Activated T-helper 9 cell treated with anti-CD3 and anti-CD28 coated beads, Interleukin-2, amount 50 U/mL, for 16 hours (primary cell): ENCODE measurements at places on chromosomes 1 and 21.

- DNase-seq: no peak
These were observed 18.2 kb downstream of the SMAP2 start for GRCh38 chr1:40391688-40392145.

DNA sequence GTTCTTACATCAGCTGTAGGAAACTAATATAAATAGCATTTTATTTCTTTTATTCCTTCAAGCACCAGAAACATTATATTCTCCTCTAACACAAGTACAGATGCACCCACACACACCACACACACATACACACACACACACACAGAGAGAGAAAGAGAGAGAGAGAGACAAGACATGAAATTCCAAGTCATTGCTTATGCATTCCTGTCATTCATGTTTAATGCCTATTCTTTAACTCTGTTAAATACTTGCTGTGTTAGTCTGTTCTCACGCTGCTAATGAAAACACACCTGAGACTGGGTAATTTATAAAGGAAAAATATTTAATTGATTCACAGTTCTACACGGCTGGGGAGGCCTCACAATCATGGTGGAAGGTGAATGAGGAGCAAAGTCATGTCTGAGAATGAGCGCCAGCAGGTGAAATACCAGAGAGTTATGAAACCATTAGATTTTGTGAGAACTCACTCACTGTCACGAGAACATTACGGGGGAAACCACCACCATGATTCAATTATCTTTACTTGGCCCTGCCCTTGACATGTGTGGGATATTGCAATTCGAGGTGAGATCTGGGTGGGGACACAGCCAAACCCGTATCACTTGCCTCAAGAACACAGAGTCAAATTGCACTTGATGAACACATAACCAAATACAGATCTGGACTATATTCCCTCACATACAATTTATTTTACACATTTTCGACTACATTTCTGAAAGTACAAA is 1058.1 kb upstream of the TMPRSS15 start:
- no peak for DNase-seq

DNA sequence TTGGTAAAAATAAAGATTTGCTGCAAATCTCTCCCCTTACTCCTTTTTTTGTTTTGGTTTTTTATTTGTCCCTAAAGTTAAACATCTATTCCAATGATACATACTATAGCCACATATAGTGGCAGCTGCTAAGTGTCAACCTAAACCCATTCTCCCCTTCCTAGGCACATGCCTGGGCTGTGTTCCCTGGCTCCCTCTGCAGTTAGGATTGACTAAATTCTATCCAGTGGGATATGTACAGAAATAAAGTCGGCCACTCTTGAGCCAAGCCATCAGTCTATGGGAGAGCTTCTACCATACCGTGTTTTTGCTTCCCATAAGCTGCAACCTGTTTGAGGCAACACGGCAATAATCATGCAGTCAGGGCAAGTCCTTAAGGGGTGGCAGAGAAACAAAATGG is 23.6 kb downstream of the MCOLN3 start:
- no peak for DNase-seq

DNA sequence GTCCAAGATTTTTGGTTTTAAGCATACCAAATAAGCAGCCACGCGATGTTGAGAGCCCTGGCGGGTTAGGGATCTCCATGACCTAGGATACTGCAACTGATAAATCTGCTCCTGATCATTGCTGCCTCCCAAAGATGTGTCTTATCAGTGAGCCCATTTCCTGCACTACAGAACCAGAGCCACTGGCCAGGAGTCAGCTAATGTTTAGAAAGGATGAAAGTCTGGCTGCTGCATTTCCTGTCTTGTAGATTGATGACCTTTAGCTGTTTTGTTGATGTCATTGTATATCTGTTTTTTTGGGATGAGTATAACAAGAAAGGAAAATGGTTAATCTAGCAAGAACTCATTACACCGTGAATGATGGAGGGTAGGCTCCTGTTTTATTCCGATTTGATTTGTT is 74.5 kb downstream of the C1orf21 start:
- DNase-seq: no peak

GRCh38 chr1:184595596-184595995 is 159.1 kb downstream of the EDEM3 start:
- no peak for DNase-seq
